ENCODE measurements at places on chromosomes 13 and 19.

DNA sequence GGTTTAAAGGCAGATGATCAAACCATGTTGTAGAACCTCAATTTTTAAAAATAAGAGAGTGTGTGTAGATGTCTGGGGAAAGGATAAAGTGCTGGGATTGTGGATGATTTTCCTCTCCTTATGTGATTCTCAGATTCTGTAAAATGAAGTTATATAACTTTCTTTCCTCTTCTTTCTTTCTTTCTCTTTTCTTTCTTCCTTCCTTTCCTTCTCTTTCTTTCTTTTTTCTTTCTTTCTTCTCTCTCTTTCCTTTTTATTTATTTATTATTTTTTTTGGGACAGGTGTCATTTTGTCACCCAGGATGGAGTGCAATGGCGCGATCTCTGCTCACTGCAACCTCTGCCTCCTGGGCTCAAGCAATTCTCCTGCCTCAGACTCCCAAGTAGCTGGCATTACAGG, 82.6 kb downstream of the GADD45B start:
- no peak for DNase-seq

- DNase-seq: no peak
Measured at GRCh38 chr13:72437458-72437857, 290.0 kb downstream of the MZT1 start.

GRCh38 chr13:55361141-55361540, 1779.6 kb upstream of the PRR20A start:
- DNase-seq: no peak

DNA sequence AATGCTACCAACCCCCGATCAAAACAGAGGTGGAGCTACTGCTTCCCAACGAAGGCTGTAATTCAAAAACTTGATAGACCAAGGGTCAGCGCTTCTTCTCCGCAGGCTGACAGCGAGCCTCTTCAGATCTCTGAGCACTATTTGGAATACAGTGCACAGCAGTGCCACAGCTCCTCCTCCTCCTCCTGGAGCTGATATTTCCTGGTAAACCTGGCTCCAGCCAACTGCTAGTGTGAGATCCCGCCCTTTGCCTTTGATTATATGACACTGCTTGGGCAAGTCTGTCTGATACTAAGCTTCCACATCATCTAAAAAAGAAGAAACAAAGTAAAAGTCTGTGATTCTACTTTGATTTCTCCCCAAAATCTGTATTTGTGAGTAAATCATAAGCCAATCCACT, 710.5 kb downstream of the DACH1 start:
- no peak for DNase-seq

GRCh38 chr19:29781386-29782259, 30.2 kb upstream of the CCNE1 start:
- no peak for DNase-seq

- no peak for DNase-seq
Measured at GRCh38 chr19:35853038-35853756, 893 bp upstream of the NPHS1 start.
